HT-29 (cell line): ENCODE measurements at places on chromosomes 1 and 21. TPM values are rescaled to one million over a fixed set of nuclear protein-coding genes. Genes with fewer than 3 reads are reported as not detected.

DNA sequence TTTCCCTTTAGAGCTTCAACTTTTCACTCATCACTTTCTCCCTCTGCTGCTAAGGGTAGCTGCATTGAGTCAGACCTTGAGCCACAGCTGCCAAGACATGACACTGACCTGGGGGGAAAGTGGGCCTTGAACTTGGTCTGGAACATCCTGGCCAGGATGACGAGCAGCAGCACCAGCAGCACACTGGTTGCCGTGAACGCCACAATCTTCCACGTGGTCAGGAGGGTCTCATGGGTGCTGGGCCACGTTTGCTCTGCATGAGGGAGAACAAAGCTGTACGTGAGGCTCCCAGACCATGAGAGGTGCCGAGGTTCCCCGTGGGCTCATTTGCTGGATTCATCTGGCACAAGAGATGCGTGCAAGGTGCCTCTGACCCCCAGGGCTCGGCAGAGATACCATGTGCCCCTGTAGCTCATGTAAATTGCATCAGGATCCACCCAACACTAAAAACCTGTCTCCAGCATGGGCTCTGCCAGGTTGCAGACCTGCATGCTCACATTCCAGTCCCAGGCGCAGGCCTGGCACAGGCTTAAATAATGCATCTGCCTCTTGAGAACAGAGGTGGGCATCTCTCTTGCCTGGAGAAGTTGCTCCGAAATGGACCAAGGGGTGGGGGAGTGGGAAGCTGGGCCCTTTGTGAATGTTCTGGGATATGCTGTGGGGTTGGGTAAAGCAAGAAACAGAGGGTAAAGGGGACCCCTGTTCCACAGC, 84.6 kb upstream of the TLR5 start:
- DNase-seq = no peak

GRCh38 chr1:113166473-113166872, 93.5 kb downstream of the LRIG2 start:
- no peak for DNase-seq

DNA sequence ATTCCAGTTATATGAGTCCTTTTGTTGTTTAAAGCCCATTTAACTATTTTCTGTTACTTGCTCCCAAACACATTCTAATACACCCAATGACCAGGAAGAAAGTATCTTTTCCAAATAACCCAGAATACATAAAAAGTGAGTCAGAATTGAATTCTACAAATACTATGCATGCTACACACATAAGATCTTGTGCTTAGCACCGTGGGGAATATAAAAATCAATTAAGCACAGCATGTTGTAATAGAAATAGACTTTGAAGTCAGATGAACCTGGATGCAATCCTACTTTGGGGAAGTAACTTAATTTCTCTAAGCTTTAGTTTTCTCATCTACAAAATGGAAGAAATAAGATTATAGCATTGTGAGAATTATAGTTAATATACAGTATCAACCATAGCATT, 40.5 kb upstream of the MUTYH start:
- no peak for DNase-seq

DNA sequence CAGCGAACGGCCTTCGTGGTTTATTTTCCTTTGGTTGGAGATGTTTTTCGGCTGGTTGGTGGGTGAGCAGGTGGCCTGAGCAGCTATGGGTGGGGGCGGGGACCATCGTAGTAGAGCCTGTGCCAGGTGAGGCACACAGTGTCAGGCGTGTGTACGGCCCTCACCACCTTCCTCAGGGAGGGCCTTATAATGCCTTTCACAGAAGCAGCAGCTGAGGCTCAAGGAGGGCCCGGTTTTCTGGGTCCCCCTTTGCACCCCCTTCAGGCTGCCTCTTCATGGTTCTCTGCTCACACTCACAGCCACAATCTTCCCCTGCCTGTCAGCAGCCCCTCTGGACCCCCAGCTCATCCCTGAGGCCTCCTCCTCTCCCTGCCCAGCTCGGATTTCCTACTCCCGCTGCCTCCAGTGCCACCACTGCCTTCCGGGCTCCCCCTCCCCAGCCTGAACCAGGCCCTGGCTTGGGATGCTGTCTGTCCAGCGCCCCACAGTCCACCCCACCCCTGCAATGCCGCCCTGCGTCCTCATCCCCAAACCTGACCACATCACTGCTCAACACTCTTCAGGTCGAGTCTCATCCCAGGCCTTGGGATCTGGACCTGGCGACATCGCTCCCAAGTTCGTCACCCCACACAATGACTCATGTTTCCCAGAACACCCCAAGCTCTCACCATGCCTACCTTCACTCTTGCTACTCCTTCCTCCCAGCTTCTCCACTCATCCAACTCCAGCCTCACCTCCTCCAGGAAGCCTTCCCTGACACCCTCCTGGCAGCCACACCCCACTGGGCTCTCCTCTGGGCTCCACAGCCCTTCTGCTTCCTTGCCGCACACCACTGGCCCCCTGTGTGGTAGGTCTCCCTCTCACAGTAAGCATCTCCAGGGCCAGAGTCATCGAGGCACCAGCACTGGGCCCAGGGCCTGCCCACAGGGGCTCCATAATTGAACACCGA, 53.9 kb downstream of the DMRTB1 start:
- no peak for DNase-seq

LCE1C gene
- not detected in 2 replicates for total RNA-seq

IFNLR1 gene
- 3.3 and 3.5 TPM in 2 replicates for total RNA-seq

CCDC190 gene
- 0.29 TPM in 1 of 2 replicates, not detected in the other for total RNA-seq

SPTA1 gene
- not detected in 2 replicates for total RNA-seq
